CD4-positive, CD25-positive, alpha-beta regulatory T cell (primary cell): ENCODE measurements at places on chromosomes 2 and 18. TPM values are rescaled to one million over a fixed set of nuclear protein-coding genes. Genes with fewer than 3 reads are reported as not detected.

The SETBP1 gene
- total RNA-seq, result 1.6 TPM

The GRB14 gene
- 0.69 TPM for total RNA-seq

The AGXT gene
- not detected for total RNA-seq

The EPAS1 gene
- 4.4 TPM for total RNA-seq

The ABCB11 gene
- not detected for total RNA-seq

The CNNM3 gene
- total RNA-seq, result 33.1 TPM

The TIGD1 gene
- total RNA-seq, result 14.5 TPM

The EN1 gene
- not detected for total RNA-seq

The LYG1 gene
- total RNA-seq, result 2.0 TPM

The CEP192 gene
- 38.6 TPM for total RNA-seq

- H3K27ac ChIP-seq, result no peak overlapping the region
- H3K27me3 ChIP-seq, result no peaks in the 10 kb centered on the region
- DNase-seq, result no peak
- no peaks in the 10 kb centered on the region for H3K4me1 ChIP-seq
- peaks cover 4% of the 10 kb centered on the region for H3K36me3 ChIP-seq
These were observed 21.0 kb upstream of the ARMC9 start for GRCh38 chr2:231177156-231178025.

DNA sequence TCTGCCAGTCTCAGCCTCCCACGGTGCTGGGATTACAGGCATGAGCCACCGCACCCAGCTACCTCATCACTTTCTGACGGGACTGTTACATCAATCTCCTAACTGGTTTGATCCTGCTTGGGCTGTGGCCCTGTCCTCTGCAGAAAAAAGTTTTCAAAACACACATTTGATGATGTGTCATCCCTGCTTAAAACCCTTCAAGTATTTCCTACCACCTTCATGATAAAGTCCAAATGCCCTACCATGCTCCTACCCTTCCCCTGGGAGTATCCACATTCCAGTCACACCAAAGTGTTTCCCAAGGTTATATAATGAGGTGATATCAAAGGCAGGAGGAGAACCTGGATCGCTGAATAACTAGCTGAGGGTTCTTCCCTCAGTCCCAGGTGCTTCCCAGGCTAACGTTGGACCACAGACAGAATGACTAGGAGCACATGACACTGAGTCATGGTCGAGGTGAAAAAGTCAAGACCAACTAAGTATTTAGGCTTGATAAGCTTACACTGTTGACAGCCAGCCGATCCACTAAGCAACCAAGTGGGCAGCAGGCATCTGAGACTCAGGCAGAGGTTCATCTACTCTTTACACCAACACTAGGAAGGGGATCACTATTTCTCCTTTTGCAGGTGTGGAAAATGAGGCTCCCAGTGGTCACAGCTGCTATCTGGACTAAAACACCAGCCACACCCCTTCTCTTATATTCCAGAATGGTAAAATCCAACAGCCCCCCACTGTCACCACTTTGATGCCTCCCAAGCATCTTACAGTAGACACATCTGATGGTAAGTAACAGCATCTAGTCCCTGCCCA, 31.8 kb downstream of the CYRIA start:
- no peaks in the 10 kb centered on the region for H3K4me1 ChIP-seq
- H3K27me3 ChIP-seq, result no peaks in the 10 kb centered on the region
- no peaks in the 10 kb centered on the region for H3K36me3 ChIP-seq

DNA sequence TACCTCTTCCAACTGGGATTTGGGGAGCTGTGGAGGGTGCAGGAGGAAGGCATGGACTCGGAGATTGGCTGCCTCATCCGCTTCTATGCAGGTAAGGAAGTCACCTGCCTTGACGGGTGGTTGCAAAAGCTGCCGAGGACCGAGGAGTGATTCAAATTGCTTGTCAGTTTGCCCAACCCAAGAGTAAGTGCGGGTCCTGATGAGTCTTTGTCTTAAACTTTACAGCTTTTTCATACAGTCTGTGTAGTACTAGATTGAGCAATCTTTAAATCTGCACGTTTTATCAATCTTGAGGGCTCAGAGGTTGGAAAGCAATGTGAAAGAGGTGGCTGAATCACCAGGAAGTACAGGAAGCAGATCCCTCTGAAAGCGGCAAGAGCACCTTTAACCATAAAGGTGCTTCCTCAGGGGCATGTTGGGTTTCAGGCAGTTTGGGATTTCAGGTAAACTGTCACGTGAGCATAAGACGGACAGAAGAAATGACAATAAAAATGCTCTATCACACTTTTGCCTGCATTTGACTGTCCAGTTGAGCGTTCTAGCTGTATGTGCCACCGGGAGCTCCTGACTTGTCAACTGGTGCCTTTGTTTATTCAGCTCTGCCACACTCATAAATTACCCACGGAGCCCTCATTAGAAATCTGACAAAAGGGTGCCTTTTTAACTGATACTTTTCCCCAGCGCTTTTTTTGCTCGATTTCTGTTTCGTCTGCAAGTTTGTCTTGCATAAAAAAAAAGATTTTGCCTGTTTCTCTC, 2.0 kb downstream of the PHLPP1 start:
- peaks cover 42% of the 10 kb centered on the region for H3K4me1 ChIP-seq
- peak overlapping the region; percentile 88 for H3K4me3 ChIP-seq
- H3K27ac ChIP-seq, result peak overlapping the region; percentile 58
- no peaks in the 10 kb centered on the region for H3K36me3 ChIP-seq
- no peaks in the 10 kb centered on the region for H3K27me3 ChIP-seq

DNA sequence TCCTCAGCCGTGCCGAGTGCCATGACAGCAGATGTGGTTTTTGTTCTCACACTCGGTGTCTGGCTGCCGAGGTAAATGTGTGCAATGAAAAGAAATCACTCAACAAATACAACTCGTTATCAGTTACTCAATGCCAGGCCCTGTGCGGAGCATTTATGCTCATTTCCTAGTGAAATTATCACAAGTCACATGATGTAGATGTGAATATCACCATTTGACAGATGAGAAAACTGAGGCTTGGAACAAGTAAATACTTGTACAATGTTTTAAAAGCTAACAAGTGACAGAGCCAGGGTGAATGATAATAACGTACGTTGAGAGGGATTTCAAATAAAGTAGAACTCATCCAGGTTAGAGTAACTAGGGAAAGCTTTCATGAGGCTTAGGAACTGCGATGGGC, 174.7 kb downstream of the EIPR1 start:
- DNase-seq, result no peak
- H3K36me3 ChIP-seq, result peaks cover 10% of the 10 kb centered on the region
- no peaks in the 10 kb centered on the region for H3K4me1 ChIP-seq
- H3K27ac ChIP-seq, result no peak overlapping the region
- H3K4me3 ChIP-seq, result no peak overlapping the region
- no peaks in the 10 kb centered on the region for H3K27me3 ChIP-seq

DNA sequence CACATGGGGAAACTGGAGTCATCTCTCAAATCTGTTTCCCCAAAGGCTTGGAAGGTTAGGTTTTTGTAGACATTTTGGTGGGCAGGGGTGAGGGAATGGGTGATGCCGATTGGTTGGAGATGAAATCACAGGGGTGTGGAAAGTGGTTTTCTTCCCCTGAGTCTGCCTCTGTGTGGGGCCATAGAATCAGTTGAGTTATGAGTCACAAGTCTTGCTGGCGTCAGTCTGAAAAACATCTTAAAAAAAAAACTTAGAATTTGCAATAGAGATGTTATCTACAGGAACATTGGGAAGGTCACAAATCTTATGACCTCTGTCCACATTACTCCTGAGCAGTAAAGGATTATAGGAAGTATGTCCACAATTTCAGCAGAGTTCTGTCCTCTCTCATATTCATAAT, 314.6 kb downstream of the CNTNAP5 start:
- H3K27me3 ChIP-seq, result no peaks in the 10 kb centered on the region
- DNase-seq, result no peak
- no peaks in the 10 kb centered on the region for H3K4me1 ChIP-seq
- H3K27ac ChIP-seq, result no peak overlapping the region
- no peak overlapping the region for H3K4me3 ChIP-seq
- H3K36me3 ChIP-seq, result no peaks in the 10 kb centered on the region

DNA sequence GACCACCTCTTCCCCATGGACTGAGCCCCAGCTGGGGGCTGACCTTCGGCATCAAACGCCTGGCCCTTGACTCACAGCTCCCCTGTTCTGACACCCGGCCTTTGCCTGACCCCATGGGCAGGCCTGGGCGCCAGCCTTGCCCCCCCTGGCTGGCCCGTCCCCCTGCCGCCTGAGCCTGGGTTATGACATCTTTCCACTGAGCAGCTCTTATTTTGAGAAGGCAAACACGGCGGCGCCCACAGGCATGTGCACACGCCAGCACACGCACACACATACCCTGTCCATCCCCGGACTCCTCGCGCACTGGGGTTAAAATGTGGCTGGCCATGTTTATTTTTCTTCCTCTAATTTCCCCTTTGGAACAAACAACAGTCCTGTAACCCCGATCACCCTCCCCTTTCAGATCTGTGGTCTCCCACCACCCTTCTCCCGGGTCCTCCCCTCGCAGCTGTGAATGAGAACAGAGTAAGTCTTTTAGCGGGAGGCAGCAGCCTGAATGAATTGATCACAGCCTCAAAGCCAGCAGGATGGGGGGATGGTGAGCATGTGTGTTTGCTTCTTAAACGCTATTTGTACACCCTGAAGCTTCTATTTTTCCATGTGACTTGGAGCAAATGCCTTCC, 11.8 kb upstream of the ATOH8 start:
- H3K27ac ChIP-seq, result no peak overlapping the region
- H3K36me3 ChIP-seq, result no peaks in the 10 kb centered on the region
- DNase-seq, result no peak
- H3K4me1 ChIP-seq, result no peaks in the 10 kb centered on the region
- no peak overlapping the region for H3K4me3 ChIP-seq

GRCh38 chr2:73291461-73292315, 1.7 kb downstream of the EGR4 start:
- H3K4me3 ChIP-seq, result no peak overlapping the region
- DNase-seq, result peak; percentile 56
- peaks cover 35% of the 10 kb centered on the region for H3K4me1 ChIP-seq

DNA sequence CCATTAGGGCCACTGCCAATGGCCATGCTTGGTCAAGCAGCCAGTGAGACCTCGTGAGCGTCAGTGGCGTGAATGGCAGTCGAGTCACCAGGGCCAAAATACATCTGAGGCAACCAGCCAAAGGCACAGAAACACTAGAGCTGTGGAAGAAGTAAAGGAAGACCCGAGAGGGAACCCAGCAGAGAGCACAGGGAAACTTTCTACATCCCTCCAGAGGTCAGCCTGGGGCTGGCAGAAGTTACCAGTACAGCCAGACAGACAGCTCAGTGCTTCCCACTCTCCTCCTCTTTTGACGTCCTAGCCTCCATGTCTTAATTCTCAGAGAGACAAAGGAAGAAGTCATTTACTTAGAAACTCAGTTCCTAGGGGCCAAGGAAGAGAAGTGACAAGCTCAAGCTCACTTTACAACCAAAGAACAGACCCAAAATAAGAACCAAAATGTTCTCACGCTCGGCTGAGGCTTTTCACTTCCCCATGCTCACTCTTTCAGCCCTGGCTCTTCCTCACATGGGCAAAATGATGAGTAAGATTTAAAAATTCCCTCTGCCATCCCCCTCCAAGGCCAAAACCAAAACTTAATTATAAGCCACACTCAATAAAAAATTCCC, 8.7 kb downstream of the CYRIA start:
- H3K27ac ChIP-seq, result no peak overlapping the region
- H3K36me3 ChIP-seq, result no peaks in the 10 kb centered on the region
- no peak for DNase-seq
- no peaks in the 10 kb centered on the region for H3K27me3 ChIP-seq

DNA sequence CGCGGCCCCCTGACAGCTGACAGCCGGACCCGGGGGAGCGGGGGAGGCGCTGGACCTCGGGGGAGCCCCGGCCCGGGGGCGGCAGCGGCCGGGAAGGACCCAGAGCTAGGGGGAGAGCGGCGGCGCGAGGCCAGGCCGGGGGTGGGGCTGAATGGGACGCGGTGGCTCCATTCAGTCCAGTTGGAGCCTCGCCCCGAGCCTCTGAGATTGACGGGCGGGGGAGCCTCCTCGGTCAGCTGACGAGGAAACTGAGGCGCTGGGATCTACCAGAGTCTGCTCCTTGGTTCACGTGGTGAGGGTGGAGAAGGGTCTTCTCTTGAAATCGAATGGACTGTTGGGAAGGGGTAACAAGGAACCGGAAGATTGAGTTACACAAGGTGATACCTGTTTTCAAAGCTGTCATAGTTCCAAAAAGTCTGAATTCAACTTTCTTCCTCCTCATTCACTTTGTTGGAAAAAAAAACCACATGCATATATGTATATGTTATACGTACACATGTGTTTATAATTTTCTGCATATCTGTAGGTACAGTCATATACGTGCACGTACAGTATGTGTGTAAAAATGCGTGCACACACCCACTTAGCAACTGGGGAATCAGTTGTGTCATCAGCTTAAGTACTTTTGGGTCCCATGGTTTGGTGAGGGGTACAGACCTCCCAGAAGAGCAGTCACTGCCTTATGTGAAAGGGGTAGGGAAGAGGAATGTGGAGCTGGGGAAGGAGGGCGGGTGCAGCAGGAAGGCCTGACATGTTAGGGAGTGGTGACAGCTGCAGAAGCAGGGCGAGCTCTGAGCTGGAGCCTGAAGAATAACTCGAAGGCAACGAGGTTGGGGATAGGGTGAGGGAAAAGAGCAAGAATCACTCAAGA, 628 bp downstream of the PPP1R7 start:
- H3K27ac ChIP-seq, result peak overlapping the region; percentile 72
- H3K36me3 ChIP-seq, result peaks cover 12% of the 10 kb centered on the region
- no peak for DNase-seq
- peak overlapping the region; percentile 88 for H3K4me3 ChIP-seq
- H3K27me3 ChIP-seq, result no peaks in the 10 kb centered on the region

GRCh38 chr2:133004623-133005022, 334.6 kb upstream of the LYPD1 start:
- H3K4me1 ChIP-seq, result no peaks in the 10 kb centered on the region
- H3K27me3 ChIP-seq, result no peaks in the 10 kb centered on the region
- no peak overlapping the region for H3K27ac ChIP-seq
- no peaks in the 10 kb centered on the region for H3K36me3 ChIP-seq

GRCh38 chr2:70088598-70089219, 1.4 kb downstream of the PCBP1 start:
- DNase-seq, result no peak
- no peaks in the 10 kb centered on the region for H3K27me3 ChIP-seq
- peaks cover 70% of the 10 kb centered on the region for H3K4me1 ChIP-seq
- H3K27ac ChIP-seq, result peak overlapping the region; percentile 100
